ENCODE measurements at places on chromosomes 3 and 15. TPM values are rescaled to one million over a fixed set of nuclear protein-coding genes. Genes with fewer than 3 reads are reported as not detected.

The CFAP100 gene
- total RNA-seq, result 0.93 TPM

The DPPA2 gene
- 0.41 TPM for total RNA-seq

The ARHGEF26 gene
- 12.0 TPM for total RNA-seq

The C3orf52 gene
- 8.2 TPM for total RNA-seq

The NDUFB5 gene
- total RNA-seq, result 105 TPM

The TMCO5A gene
- total RNA-seq, result not detected

The SLC25A38 gene
- total RNA-seq, result 21.6 TPM

The SLC7A14 gene
- 2.9 TPM for total RNA-seq

The SEC22A gene
- total RNA-seq, result 30.1 TPM

The KY gene
- total RNA-seq, result 27.6 TPM

The TAGLN3 gene
- total RNA-seq, result 0.76 TPM

The CKMT1B gene
- 1.9 TPM for total RNA-seq

The GATM gene
- total RNA-seq, result 269 TPM

The EPHA3 gene
- 6.6 TPM for total RNA-seq

The VEPH1 gene
- 47.6 TPM for total RNA-seq

The SOX14 gene
- not detected for total RNA-seq

The MST1R gene
- 2.0 TPM for total RNA-seq

The DAZL gene
- not detected for total RNA-seq

The CACNA1D gene
- total RNA-seq, result 47.9 TPM

The LRRC57 gene
- 21.0 TPM for total RNA-seq

The FEZF2 gene
- not detected for total RNA-seq
